ENCODE measurements at places on chromosomes 5 and 9.

DNA sequence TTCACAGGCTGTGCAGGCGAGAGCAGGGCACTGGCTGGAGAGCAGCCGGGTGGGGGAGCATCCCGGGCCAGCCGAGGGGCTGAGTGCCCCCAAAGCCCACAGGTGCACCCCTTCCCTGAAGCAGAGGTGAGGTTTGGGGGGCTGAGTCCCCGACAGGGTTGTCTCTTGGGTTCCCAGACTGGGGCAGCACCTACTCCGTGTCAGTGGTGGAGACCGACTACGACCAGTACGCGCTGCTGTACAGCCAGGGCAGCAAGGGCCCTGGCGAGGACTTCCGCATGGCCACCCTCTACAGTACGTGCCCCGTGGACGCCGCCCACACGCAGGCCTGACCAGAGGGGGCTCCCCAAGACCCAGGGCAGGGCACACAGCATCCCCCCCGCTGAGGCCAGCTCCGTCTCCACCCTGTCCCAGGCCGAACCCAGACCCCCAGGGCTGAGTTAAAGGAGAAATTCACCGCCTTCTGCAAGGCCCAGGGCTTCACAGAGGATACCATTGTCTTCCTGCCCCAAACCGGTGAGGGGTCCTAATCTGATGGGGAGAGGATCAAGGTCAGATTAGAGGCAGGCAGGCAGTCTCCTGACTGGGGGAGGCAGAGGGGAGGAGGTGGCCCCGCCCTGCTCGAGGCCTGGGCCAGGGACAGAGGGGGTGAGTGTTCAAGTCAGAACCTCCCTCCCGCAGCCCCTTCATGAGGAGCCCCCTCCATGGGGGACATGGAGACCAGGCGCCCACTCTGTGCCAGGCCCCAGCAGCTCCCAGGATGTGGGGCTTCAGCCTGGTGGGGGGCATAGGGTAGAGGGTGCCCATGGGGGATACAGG lies 2.7 kb downstream of the PTGDS start:
- DNase-seq = no peak

DNA sequence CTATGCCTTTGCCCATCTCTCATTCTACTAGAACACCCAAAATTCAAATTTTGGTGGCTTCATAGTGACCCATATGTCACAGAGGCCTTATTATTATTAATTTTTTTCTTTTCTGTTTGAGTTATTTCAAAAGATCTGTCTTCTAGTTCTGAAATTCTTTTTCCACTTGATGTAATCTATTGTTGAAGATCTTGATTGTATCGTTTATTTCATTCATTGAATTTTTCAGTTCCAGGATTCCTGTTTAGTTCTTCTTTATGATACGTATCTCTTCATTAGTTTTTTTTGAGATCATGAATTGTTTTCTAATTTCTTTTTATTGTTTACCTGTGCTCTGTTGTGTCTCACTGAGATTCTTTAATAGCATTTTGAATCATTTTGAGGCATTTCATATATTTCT lies 24.6 kb upstream of the APBA1 start:
- no peak for DNase-seq

GRCh38 chr5:79512471-79513307 lies 1.2 kb downstream of the HOMER1 start:
- no peak for DNase-seq

- DNase-seq = no peak
These were observed 28.8 kb downstream of the CAMK4 start for GRCh38 chr5:111252799-111253545.

DNA sequence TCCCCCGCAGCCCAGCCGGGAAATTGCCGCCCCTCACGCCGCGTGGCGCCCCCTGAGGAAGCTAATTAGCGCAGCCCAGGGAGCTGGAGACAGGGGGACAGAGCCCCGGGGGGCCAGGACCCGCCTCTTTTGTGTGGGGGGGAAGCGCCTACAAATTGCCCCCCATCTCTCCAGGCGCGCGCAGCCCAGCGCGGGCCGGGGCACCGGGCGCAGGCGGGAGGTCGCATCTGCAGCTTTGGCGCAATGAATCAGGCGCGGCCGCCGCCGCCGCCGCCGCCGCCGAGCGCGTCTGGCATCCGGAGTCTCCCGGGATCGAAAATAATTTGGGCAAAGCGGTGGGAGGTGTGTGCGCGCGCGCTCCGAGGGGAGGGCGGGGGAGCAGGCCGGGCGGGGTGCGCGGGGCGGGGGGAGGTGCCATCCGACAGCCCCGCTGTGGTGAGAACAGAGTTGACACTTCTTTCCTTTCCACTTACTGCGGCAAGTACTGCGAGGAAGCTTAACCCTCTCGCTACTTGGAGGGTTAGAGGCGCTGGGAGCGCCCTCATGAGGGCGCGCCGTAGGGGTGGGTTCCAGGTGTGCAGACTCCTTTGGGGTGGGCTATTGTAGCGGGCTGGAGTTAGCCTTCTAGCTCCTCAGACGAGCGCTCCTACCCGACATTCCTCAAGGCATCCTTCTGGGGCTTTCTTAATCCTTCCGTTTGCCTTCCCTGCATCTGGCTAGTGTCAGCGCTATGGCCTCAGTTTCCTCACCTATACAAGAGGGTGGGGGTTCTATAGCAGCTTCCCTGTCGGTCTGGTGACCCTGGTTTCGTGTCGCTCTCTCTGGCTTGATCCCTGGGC lies 63.1 kb downstream of the CXXC5 start:
- peak; percentile 44 for DNase-seq

GRCh38 chr5:127599320-127599719 lies 49.6 kb upstream of the CTXN3 start:
- no peak for DNase-seq

- DNase-seq = peak; percentile 33
These were observed 24.6 kb downstream of the NR2F1 start for GRCh38 chr5:93607367-93608258.

DNA sequence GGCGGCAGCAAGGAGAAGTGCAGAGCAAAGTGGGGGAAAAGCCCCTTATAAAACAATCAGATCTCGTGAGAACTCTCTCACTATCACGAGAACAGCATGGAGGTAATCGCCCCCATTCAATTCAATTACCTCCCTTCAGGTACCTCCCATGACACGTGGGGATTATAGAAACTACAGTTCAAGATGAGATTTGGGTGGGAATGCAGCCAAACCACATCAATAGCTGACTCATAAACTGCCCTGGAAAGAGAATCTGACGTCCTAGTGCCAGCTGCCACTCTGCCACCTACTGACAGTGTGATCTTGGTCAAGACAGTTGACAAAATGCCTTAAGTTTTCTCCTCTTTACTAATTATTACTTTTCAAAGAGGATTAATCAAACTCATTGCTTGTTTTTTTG lies 128.3 kb downstream of the GPBP1 start:
- peak; percentile 27 for DNase-seq

DNA sequence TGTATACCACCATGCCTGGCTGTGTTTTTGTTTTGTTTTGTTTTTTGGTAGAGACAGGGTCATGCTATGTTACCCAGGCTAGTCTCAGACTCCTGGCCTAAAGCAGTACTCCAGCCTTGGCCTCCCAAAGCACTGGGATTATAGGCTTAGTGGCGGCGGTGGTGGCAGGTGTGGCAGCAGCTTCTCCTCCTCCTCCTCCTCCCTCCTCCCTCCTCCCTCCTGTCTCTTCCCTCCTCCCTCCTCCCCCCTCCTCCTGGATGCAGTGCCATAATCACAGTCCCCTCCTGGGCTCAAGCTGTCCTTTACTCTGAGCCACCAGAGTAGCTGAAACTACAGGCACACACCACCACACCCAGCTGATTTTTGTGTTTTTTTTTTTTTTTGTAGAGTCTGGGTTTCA lies 71.2 kb downstream of the UHRF2 start:
- no peak for DNase-seq

- DNase-seq = no peak
These were observed 4.0 kb downstream of the ELL2 start for GRCh38 chr5:95957561-95958203.

GRCh38 chr5:131081374-131081773 lies 83.7 kb downstream of the HINT1 start:
- no peak for DNase-seq

DNA sequence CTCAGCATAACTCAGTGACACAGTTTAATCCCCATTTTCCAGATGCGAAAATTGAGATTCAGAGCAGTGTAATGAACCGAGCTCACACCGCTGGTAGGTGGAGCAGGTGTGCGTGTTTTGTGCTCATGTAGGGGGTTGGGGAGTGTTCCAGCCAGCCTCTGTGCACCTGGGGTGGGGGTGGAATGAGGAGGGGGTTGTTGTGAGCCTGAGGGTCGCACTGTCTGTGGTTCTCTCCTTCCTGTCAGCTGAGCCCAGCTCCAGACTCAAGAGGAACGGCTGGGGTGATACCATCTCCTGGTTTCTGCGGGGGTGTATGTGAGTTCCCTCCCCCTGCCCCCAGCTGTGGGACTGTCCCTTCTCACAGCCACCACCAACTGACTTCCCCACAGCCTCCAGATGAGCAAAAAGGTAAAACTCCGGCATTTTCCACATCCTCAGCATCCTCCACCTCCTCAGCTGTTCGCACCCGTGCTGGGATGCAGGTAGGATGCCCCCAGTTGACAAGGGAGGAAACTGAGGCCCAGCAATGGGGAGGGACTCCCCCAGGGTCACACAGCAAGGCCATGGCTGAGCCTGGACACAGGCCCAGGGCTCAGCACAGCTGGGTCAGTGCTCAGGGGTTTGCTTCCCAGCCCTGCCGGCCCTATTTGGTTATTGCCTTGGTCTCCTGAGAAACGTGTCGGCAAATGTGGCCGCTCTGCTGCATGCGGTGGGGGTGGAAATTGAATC lies 2.1 kb downstream of the SH2D3C start:
- peak; percentile 70 for DNase-seq

DNA sequence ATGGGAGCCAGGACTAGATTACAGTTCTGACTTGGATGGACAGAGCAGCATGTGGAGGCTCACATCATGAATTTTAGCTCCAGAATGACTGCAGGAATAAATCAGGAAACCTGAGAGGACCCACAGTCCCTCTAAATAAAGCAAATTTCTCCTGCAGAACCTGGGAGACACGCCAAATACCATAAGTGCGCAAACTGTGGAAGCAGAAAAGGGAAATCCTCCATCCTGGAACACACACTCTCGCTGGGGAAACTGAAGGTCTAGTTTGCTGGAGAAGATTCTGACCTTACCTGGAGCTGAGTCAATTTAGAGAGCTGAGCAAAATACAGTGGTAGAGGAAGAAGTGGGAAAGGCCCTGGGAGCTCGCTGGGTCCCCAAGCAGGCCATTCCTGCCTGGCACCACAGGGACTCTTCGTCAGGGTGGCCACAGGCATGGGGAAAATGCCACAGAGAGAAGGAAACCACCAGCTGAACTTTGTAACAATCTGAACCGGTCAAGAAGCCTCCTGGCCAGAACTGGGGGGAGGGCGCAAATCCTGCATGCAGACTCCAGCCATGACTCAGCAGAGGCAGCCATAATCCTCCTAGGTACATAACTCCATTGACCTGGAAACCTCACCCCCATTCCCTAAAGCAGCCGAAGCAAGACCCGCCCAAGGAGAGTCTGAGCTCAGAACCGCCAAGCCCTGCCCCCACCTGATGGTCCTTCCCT lies 390.9 kb downstream of the LRRC70 start:
- DNase-seq = no peak

GRCh38 chr9:6584881-6585597 lies 60.5 kb downstream of the GLDC start:
- no peak for DNase-seq
